Daoy (cell line): ENCODE measurements at places on chromosomes 11 and 22. TPM values are rescaled to one million over a fixed set of nuclear protein-coding genes. Genes with fewer than 3 reads are reported as not detected.

- DNase-seq = no peak
Measured at GRCh38 chr11:128854841-128855240, 12.3 kb downstream of the KCNJ1 start.

GRCh38 chr11:85182441-85183387 lies 444.4 kb downstream of the DLG2 start:
- no peak for DNase-seq

DNA sequence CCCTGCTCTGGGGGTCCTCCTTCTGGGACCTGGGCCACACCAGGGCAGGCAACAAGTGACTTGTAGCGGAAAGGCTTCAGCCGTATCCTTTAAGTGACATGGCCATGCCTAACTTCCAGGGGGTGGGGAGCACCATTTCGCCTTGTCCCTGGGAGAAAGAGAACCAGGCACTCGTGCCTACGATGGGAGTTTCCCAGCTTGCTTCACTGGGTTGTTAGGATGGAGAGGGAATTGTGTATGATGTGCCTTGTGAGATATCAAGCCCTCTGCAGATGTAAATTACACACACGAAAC lies 151.4 kb downstream of the CACNA1I start:
- DNase-seq = no peak

- DNase-seq = no peak
Measured at GRCh38 chr22:36765943-36766450, 9.9 kb downstream of the IFT27 start.

GRCh38 chr22:44385296-44385610 lies 72.5 kb upstream of the SHISAL1 start:
- no peak for DNase-seq

GRCh38 chr22:19923914-19924513 lies 17.6 kb upstream of the COMT start:
- no peak for DNase-seq

GRCh38 chr22:35838855-35839576 lies 121.3 kb downstream of the APOL5 start:
- DNase-seq = peak; percentile 62

- no peak for DNase-seq
Measured at GRCh38 chr22:39475337-39475736, 18.5 kb downstream of the MGAT3 start.

- no peak for DNase-seq
Measured at GRCh38 chr11:124817036-124817435, 16.8 kb upstream of the MSANTD2 start.

- peak; percentile 45 for DNase-seq
Measured at GRCh38 chr11:122207505-122207904, 91.5 kb upstream of the BLID start.

DNA sequence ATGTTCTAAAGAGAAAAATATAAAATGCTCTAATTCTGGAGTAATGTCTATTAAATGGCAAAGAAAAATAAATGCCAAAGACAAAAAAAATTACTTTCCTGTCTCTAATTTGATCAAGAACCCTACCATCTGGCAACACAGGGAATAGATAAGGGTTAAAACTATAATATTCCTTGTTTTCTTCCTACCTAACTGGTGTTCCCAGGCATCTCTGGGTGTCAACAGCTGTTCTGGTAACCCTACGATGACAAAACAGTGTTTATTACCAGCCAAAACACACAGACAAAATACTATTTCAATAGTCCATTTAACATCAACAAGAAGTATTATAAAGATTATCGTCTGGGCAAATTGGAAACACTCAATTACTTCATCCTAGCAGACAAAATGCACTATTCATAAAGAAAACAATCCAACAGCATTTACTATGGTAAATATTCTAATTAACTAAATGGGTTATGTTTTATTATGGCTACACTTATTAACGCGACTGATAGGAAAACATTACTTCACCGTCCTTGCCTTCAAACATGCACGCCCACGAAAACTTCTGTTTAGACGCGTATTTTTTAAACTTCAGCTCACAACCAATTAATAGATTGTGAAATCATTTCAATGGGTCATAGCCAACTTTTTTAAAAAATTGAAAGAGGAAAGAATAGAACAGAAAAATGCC lies 50.6 kb downstream of the LGR4 start:
- no peak for DNase-seq

- peak; percentile 36 for DNase-seq
Measured at GRCh38 chr11:13277768-13278608, at the start of gene BMAL1. TSS of gene BMAL1 (plus strand) at chr11:13277790. CDS start at chr11:13354309, 76,519 bp downstream.

RAB30 gene
- 10.3 and 11.9 TPM in 2 replicates for total RNA-seq

GLYAT gene
- not detected in 2 replicates for total RNA-seq

CAVIN3 gene
- total RNA-seq = 173 and 189 TPM in 2 replicates

NFAM1 gene
- 0.17 and 0.51 TPM in 2 replicates for total RNA-seq

MEI1 gene
- 0.42 and 0.63 TPM in 2 replicates for total RNA-seq

TRIM49 gene
- total RNA-seq = not detected in 2 replicates

IFITM10 gene
- total RNA-seq = 0.09 and 0.11 TPM in 2 replicates
